ENCODE measurements at places on chromosomes 5 and 9.

GRCh38 chr5:14568333-14568732 lies 13.3 kb upstream of the OTULINL start:
- no peak for DNase-seq

GRCh38 chr5:147578228-147579024 lies 68.6 kb upstream of the DPYSL3 start:
- DNase-seq: no peak

- no peak for DNase-seq
Measured at GRCh38 chr9:116276651-116277121, 123.1 kb downstream of the PAPPA start.

GRCh38 chr5:136686192-136686872 lies 321.0 kb upstream of the TRPC7 start:
- no peak for DNase-seq

DNA sequence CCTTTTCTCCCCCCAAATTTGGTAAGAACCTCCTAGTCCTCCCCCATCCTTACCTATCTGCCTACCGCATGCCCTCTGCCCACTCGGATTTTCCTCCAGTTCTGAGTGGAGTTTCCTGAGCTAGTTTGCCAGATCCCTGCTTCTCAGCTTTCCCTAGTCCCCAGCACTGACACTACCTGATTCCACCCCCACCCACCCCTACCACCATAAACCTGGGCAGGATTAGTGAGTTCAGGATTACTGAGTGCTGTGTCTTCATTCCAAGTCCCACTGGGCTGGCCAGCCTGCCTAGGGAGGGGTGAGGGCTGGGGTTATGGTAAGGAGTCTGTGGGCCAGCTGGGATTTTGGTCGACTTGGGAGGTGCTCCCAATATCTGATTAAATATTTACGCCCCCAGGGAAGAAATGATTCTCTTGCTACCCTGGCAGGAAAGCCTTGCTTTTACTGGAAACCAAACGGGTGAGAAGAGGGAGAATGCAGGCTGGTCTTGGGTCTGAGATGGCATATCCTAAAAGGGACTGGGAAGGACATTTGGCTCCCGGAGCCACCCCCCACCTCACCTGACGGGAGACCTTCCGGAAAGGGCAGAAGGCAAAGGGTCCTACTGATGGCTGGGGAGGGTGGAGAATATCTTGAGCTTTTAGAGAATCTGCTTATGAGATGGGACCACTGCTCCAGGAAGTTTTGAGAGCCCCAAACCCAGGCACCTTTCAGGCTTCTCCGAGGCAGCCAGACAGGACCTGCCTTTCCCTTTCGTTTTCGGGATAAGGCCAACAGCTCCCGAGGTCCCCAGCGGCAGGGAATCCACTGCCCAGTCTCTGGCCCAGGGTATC lies 3.7 kb downstream of the PITX1 start:
- no peak for DNase-seq

- no peak for DNase-seq
Measured at GRCh38 chr5:141881886-141882285, 3.7 kb upstream of the PCDH1 start.

GRCh38 chr5:169411786-169412430 lies 111.0 kb upstream of the SLIT3 start:
- DNase-seq: no peak

- no peak for DNase-seq
Measured at GRCh38 chr5:102229685-102230084, 66.4 kb downstream of the SLCO4C1 start.

DNA sequence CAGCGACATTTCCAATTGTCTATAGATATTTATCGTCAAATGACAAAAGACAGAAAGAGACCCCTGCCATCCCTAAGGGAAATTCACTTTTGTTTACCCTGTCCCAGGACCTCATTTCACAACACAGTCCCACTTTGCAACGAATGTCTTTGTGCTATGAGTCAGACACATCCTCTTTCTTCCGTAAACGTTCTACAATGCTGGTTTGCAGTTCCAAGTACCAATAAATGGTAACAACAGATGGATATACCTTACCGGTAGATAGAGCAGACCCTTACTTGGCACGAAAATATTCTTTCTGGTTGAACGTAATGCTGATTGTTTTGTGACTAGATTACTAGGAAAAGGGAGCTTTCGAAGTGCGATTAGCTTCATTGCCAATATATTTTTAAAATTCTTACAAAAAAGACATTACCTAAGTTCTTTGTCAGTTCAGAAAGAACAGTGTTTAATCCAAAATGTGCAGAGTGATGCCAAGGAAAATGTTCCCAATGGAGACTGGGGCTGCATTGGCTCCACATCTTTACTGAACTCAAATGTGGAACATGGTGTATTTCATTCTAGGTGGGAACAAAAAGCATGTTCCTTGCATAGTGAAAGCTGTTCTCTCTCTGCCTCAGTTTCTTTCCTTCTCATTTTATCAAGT lies 202.5 kb upstream of the SLC27A6 start:
- DNase-seq: no peak

DNA sequence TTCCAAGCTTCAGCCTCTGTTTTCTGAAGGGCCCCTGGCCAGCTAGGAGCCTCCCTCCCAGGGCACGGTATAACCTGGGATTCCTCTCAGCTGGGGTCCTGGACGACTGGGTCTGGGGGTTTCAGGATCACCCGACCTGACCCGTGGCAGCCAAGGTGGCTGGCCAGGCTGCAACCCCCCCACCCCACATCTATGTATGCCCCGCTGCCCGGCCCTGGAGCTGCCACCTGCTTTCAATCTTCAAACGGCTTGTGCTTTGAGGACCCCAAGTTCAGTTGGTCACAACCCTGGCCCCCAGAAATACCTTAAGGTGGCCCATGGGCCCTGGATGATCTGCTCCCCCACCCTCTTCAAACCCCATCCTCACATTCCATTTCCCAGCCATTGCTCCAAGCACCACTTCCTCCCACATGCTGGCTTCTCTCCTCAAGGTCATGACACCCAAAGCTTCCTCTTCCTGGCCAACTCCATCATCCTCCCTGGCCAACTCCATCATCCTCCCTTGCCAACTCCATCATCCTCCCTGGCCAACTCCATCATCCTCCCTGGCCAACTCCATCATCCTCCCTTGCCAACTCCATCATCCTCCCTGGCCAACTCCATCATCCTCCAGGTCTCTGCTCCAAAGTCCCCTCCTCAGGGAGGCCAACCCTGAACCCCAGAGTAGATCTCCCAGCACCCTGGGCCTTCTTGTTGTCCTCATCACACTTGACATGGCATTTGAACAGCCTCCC lies 17.2 kb upstream of the TTLL11 start:
- DNase-seq: no peak

- DNase-seq: no peak
Measured at GRCh38 chr5:136382071-136382470, 16.7 kb upstream of the TRPC7 start.

DNA sequence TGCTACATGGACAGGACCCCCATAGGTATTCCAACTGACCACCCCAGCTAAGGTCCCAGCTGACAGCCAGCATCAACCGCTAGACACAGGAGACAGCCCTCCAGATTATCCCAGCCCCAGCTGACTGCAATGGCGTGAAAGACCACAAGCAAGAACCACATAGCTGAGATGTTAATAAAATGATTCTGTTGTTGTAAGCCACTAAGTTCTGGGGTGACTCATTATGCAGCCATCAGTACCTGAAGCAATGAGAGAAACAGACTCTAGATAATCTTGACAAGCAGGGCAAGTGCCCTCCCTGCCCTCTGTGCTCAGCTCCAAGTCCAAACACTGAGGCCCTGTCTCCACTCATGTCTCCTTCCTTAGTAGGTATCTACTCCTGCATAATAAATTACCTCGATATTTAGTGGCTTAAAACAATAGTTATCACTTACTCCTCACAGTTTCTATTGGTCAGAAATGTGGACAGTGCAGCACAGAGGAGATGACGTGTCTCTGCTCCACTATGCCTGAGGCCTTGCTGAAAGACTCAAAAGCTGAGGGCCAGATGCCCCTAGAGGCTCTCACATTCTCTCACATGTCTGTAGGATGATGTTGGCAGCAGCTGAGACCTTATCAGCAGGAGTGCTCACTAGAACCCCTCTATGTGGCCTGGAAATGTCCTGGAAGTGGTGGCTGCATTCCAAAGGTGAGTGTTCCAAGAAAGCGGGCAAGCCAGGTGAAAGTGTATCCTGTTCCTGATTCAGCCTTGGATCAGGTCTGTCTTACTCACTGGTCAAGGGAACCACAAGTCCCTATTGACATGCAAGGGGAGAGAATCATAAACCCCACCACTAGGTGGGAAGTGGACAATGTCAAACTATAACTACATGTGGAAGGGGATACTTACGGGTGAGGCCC lies 2.5 kb downstream of the MGAT1 start:
- no peak for DNase-seq

- no peak for DNase-seq
Measured at GRCh38 chr9:136844761-136845464, 2.6 kb downstream of the AJM1 start.

DNA sequence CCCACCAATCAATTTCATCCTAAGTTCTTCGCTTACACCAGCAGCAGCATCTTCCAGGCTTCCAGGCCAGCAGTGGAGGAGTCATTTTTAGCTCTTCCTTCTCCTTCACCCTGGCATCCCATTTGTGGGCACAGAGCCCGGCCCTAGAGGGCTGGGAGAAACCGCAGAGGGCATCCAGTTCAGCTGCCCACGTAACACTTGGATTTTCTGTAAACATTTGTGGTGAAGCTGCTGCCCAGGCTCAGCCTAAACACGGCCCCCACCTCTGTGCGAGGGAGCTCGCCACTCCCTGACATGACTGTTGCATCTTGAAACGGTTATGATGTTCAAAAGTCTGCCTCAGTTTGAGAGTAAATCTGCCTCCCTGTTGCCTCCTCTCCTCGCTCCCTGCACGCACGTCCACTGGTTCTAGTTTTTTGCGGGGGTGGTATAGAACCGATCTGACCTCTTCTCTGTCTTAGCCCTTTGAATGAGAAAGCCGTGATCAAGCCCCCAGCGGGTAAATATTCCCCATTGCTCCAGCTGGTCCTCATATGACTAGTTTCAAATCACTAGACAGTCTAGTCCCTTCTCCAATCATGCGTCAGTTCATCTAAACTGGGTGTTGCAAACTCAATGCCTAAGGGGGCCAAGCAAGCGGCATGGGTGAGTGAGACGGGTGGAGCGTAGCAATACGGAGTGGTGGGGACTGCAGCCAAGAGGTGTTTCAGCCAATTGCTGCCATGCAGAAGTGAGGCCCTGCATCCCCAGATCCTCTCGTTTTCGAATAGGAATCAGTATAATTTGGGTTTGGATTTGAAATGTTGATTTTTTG lies 34.9 kb upstream of the N4BP3 start:
- no peak for DNase-seq

GRCh38 chr5:120139039-120139438 lies 325.1 kb upstream of the PRR16 start:
- DNase-seq: no peak

- peak; percentile 96 for DNase-seq
Measured at GRCh38 chr9:99104459-99105151, at the start of gene TGFBR1. TSS of gene TGFBR1 (plus strand) at chr9:99105113. CDS start at chr9:99105206, 93 bp downstream.

DNA sequence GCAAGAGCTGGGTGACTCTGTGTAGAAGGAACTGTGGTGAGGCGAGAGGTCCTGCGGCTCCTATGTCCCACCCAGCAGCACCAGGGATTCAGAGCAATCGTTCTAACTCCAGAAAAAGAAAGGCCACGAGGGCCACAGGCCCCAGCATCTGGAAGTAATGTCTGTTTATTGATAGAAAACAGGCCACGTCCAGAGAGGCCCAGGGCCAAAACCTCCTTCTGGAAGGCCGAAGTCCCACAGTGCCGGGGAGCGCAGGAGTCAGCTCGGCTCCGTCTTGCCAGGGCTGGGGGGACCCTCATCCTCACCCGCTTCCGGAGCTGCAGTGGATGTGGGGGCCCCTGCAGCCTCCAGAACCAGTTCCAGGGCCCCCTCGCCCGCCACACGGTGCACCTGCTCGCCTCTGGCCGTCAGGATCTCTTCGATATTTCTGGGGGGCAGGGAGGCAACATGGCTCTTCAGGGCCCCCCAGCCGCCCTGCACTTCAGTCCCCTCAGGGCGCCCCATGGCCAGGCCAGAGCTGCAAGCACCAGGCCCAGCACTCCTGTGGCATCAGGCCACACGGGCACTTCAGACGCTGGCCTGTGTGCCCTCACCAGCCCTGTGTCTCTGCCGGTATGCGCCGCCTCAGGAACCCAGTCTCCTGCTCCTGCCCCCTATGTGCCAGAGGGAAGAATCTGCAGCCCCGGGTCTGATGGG lies 1.6 kb downstream of the DNLZ start:
- DNase-seq: no peak

DNA sequence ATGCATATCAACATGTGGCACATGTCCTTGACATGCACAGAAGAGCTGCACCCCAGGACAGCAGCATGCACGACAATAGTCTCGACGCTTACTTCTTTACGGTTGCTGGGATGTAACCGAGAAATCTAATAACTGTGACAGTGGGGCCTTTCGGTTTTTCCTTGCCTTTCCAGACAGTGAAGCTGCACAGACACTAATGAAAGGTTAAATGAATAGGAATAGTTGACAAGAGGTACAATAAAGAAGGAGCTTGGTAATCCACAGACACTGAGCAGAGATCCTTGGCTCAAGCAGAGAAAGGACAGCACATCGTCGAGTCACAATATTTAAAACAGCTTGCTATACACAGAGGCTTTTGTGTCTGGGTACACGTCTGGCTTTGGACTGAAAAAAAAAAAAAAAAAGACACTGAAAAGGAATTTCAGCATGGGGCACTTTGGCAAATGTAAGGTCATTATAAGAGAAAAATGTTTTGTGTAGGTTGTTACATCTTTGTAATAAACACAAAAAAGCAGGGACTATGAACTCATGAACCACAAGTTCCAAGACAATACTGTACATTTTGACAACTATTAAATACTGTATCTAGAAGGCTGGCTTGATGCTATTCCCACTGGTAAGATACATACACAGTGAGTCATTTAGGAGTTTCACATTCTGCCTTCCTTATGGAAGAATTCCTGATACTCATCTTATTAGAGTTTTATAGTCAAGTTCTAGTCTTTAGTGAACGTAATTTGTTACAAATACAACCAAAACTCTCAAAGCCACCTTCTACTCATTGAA lies 5.6 kb downstream of the BNC2 start:
- DNase-seq: no peak

GRCh38 chr5:13648822-13649221 lies 295.7 kb downstream of the DNAH5 start:
- no peak for DNase-seq

- DNase-seq: no peak
Measured at GRCh38 chr5:33238826-33239695, 201.7 kb upstream of the TARS1 start.

All from left forelimb (tissue), 1 donor.